Mucosa of gallbladder (tissue), 1 donor: ENCODE measurements at places on chromosomes 13 and 19.

GRCh38 chr19:1849886-1850398 is 1.7 kb upstream of the REXO1 start:
- no peak for DNase-seq

DNA sequence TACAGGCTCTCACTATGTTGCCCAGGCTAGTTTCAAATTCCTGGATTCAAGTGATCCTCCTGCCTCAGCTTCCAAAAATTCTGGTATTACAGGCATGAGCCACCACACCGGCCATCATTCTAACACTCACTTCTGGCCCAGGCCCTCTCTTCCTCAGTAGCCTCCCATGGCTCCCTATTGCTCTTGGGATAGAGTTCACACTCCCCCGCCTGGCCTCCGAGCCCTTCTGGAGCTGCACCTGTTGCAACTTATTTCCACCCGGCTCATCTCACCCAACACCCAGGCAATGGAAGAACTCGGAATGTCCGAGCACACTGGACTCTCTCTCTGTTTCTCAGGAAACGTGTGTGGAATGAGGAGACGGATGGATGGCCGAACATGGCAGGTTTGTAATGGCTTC is 9.0 kb upstream of the SBK3 start:
- no peak for DNase-seq

DNA sequence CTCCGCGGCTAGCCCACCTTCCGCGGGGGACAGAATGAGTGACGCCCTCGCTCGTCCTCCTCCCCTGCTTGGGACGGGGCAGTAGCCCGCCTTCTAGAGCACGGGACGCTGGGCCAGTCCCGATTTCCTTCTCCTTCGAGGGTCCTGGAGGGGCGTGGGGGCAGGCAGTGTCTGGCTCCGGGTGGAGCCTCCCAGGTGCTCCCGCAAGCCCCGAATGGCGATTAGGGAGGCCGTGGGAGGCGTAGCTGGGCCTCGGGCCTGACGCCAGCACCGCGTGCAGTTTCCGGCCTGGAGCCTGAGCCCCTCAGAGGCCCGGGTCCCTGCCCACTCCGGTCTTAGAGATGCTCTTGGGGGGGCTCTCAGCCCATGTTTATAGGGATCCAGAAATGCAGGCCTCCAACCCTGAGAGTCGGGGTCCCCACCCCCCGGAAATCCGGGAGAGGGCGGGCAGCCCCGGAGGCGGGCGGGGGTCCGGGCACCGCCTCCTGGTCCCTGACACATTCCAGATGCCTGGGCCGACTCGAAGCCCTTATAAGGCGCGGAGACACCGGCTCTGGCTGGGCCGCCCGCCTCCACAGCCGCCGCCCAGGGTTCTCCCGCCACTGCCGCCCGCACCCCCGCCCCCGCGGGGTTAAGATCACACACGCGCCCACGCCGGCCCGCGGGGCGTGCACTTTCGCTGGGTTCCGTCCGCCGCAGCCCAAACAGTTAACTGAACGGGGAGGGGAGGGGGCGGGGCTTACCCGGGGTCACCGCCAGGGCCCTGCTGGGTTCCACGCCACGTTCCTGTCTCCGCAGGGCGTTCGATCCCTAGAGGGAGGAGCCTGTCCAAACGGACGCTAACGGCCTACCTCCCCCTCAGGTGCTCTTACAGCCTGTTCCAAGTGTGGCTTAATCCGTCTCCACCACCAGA is 1.5 kb downstream of the MYADM start:
- peak; percentile 87 for DNase-seq

- DNase-seq, result no peak
Measured at GRCh38 chr13:63396746-63397145, 1981.1 kb upstream of the PCDH20 start.

- DNase-seq, result no peak
Measured at GRCh38 chr13:48994706-48995105, 19.0 kb downstream of the FNDC3A start.

GRCh38 chr19:18415178-18415867 is 3.9 kb upstream of the SSBP4 start:
- DNase-seq, result peak; percentile 66

GRCh38 chr13:38309397-38309796 is 40.3 kb upstream of the UFM1 start:
- no peak for DNase-seq

DNA sequence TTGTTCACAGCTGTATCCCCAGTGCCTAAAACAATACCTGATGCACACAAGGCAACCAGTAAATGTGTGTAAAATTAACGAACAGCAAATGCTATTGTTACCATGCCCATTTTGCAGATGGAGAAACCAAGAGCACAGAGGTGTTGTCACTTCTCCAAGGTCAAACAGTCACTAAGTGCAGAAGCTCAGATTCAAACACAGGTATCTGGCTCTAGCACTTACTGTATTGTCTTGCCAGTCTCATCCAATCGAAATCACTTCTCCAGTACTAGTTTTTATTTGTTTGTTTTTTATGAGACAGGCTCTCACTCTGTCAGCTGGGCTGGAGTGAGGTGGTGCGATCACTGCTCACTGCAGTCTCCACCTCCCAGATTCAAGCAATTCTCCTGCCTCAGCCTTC is 13.7 kb downstream of the PLD3 start:
- no peak for DNase-seq

GRCh38 chr13:113864273-113864890 is 506 bp upstream of the GAS6 start:
- DNase-seq, result no peak

GRCh38 chr19:33777351-33777750 is 19.3 kb upstream of the KCTD15 start:
- DNase-seq, result no peak

DNA sequence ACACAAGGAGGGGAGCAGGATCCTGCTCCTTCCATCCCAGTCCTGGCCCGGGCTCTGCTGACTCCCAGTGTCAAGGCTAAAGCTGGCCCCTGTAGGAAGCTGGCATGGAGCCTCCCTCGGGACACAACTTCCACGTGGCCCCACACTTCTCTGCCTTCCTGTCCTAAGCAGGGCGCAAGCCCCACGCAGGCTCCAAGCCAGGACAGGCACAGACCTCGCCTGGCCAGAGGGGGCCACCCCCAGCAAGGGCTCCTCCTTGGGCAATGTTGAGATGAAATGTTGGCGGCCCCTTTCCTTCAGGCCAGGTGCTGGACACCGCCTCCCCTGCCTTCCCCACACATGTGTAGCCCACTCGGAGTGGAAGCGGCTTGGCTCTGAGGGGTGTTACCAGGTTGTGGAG is 66.6 kb downstream of the COL4A1 start:
- DNase-seq, result no peak

- no peak for DNase-seq
Measured at GRCh38 chr13:45276913-45277312, 64.1 kb downstream of the TPT1 start.

DNA sequence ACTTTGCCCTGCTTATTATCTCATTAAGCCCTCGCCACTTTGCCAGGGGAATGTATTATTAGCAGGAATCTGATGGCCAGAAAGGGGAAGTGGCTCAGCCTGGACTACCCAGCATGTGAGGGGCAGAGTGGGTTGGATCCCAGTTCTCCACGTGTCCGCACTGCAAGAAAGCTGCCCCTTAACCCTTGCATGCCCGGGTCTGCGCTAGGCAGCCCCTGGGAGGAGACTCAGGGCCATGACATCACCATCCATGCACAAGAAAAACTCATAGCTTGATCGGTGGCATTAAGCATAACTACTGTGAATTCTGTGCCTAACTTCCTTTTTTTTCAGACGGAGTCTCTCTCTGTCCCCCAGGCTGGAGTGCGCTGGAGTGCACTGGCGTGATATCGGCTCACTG is 8.9 kb downstream of the CACNG8 start:
- no peak for DNase-seq

DNA sequence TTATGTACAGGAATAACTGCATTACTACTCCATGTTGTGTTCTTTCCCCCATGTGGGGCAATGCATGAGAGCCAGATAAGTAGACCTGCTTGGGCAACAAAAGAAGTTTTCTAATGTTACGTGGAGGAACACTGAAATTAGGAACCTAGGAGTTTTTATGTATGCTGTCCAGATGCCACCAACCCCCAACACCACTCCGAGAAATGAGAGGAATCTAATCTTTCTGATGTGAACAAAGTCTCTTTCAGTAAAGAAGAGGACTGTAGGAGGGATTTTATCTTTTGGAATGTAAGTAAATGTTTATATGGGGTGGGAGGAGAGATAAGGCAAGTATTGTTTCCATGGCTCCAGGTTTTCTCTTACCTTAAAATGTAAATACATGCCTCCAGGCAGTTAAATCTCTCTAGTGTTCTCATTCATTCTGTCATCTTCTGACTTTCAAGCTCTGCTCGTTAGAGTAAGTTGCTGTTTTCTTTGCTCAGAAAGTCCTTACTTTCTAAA is 820.6 kb downstream of the PCDH17 start:
- DNase-seq, result no peak

DNA sequence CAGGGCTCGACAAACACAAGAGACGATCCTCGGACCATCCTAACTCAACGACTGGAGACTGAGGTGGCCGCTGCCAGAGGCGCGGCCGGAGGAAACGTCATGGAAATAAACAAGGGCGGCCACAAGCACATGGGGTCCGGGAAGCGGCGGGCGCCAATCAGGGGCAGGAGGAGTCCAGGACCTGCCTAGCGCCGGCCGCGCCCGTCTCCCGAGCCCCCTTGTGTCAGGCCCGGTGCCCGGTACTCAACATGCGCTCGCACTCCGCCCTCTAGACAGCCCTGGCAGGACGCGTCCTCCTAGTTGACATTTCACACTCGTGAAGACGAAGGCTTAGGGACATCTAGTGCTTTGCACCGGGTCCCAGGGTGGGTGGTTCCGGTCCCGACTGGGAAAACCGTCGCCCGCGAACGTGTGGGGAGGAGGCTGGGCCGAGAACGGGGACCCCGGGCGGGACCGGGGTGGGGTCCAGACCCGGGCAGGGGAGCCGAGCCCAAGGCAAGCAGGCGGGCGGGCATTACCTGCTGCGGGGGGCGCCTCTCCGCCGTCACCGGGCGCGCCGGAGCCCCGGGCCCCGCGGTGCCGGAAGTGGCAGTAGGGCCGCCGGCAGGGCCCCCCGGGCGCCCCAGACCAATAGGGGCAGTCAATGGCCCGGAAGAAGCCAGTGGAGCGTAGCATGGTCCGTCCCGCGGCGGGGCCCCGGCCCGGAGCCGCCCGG is 442 bp downstream of the REXO1 start:
- no peak for DNase-seq

DNA sequence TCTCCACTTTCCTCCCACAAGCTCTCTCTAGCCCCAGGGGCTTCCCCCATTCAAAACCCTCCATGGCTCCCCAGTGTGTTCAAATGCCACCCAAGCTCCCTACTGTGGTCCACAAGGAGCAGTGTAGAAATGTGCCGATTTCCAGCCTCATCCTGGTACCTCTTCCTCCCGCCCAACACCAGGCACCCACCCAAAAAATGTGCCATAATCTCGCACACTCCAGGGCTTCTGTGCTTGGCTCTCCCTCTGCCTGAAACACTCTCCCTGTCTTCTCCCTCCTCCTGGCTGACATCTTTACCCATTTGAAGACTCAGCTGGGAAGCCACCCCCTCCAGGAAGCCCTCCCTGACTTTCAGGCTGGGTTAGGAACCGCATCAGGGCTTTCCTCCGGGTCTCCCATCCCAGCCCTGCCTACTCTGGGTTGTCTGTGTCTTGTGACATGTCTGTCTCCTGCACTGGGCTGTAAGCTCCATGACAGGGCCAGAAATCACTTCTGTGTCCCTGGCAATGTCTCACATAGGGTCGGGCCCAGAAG is 16.6 kb upstream of the MEIS3 start:
- no peak for DNase-seq

DNA sequence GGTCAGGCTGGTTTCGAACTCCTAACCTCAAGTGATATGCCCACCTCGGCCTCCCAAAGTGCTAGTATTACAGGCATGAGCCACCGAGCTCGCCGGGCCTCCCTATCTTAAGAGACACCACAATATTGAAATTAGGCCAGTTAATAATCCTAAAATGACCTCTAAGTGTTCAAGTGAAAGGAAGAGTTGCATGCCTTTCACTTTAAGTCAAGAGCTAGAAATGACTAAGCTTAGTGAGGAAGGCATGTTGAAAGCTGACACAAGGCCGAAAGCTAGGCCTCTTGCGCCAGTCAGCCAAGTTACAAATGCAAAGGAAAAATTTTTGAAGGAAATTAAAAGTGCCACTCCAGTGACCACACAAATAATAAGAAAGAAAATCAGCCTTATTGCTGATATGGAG is 144.5 kb upstream of the FNDC3A start:
- no peak for DNase-seq

- no peak for DNase-seq
Measured at GRCh38 chr13:106101201-106101600, 434.3 kb downstream of the EFNB2 start.

DNA sequence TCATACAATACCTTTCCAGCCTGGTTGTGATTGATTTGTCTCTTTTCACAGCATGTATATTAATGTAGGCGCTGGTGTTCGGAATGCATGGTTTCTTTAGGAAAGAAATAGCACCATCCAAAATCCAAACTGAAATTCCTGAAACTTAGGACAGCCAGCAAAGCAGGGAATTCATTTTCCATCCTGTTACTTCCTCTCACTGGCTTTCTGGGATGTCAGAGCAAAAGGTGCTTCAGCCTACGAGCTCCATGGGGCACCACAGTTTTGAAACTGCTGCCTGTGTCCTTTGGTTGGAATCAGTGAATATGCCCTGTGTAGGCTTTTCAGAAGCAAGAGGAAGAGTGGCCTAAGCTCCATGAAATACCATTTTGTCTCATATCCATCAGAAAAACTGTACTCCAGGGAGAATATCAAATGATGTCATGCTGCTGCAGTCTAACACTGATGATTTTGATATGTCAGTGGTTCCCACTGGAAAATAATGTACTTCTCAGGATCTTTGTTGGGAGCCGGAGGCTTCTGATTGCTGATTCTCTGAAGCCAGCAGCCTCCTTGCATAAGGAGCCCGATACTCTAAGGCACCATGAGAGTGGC is 117.8 kb upstream of the SERP2 start:
- DNase-seq, result no peak
